Bladder microvascular endothelial cell (primary cell): ENCODE measurements at places on chromosomes 7 and 10. TPM values are rescaled to one million over a fixed set of nuclear protein-coding genes. Genes with fewer than 3 reads are reported as not detected.

The TBXAS1 gene
- total RNA-seq, result 0.19 and 0.81 TPM in 2 replicates

The NUTM2E gene
- total RNA-seq, result under 0.01 TPM in 1 of 2 replicates, not detected in the other

The ADAM22 gene
- total RNA-seq, result 0.16 and 0.57 TPM in 2 replicates

The EVX1 gene
- total RNA-seq, result not detected in 2 replicates

The RAB18 gene
- total RNA-seq, result 28.5 and 53.9 TPM in 2 replicates

The CRTAC1 gene
- 0.16 and 3.1 TPM in 2 replicates for total RNA-seq

The TRIM50 gene
- total RNA-seq, result not detected in 2 replicates

The CFAP69 gene
- total RNA-seq, result 1.3 and 2.4 TPM in 2 replicates

The FZD8 gene
- total RNA-seq, result 10.2 and 23.8 TPM in 2 replicates

The GBX1 gene
- total RNA-seq, result not detected in 2 replicates

The LRRC4 gene
- 0.76 and 0.97 TPM in 2 replicates for total RNA-seq

The CAV1 gene
- 2,402 and 5,692 TPM in 2 replicates for total RNA-seq

The ZP3 gene
- 0.49 and 5.3 TPM in 2 replicates for total RNA-seq

The GDF10 gene
- not detected in 2 replicates for total RNA-seq

The TEX47 gene
- not detected in 2 replicates for total RNA-seq

The ABLIM1 gene
- 60.7 and 91.4 TPM in 2 replicates for total RNA-seq

The CDNF gene
- 0.81 TPM in 1 of 2 replicates, not detected in the other for total RNA-seq

The GIMAP6 gene
- 136 and 201 TPM in 2 replicates for total RNA-seq

The POLD2 gene
- total RNA-seq, result 59.3 and 60.7 TPM in 2 replicates

The OPALIN gene
- not detected in 2 replicates for total RNA-seq

The KCTD7 gene
- 4.4 and 8.2 TPM in 2 replicates for total RNA-seq

The LARP4B gene
- 29.3 and 43.9 TPM in 2 replicates for total RNA-seq

The WNT2 gene
- total RNA-seq, result not detected in 2 replicates

The PGAM2 gene
- total RNA-seq, result not detected in 2 replicates

The TMEM225B gene
- not detected in 2 replicates for total RNA-seq

The HIF1AN gene
- total RNA-seq, result 3.6 and 13.8 TPM in 2 replicates

The STEAP1 gene
- 7.4 and 9.6 TPM in 2 replicates for total RNA-seq

The DIP2C gene
- 2.9 and 10.7 TPM in 2 replicates for total RNA-seq

The PTCD1 gene
- 3.6 and 5.8 TPM in 2 replicates for total RNA-seq

The MYOZ1 gene
- not detected in 2 replicates for total RNA-seq

The MOGAT3 gene
- total RNA-seq, result not detected in 2 replicates

The VIPR2 gene
- total RNA-seq, result not detected in 2 replicates

The FKBP6 gene
- total RNA-seq, result not detected in 2 replicates

The APBB1IP gene
- 0.06 TPM in 1 of 2 replicates, not detected in the other for total RNA-seq

The FAM20C gene
- 3.1 and 8.2 TPM in 2 replicates for total RNA-seq
